ENCODE measurements at places on chromosomes 3 and 15. TPM values are rescaled to one million over a fixed set of nuclear protein-coding genes. Genes with fewer than 3 reads are reported as not detected.

TMEM89 gene
- total RNA-seq, result not detected

CISH gene
- total RNA-seq, result 8.4 TPM

RUVBL1 gene
- 133 TPM for total RNA-seq

MAP3K13 gene
- 23.5 TPM for total RNA-seq

SCN11A gene
- 0.02 TPM for total RNA-seq

FAH gene
- total RNA-seq, result 19.0 TPM

ZNF710 gene
- total RNA-seq, result 6.3 TPM

RPL39L gene
- 10.3 TPM for total RNA-seq

DLEC1 gene
- not detected for total RNA-seq

ZPLD1 gene
- 0.15 TPM for total RNA-seq

DUOX1 gene
- total RNA-seq, result not detected

SLC27A2 gene
- not detected for total RNA-seq

TEX55 gene
- 0.10 TPM for total RNA-seq

ARNT2 gene
- total RNA-seq, result 2.2 TPM

RPP25 gene
- total RNA-seq, result 0.02 TPM

BLM gene
- 65.9 TPM for total RNA-seq

GRK7 gene
- 0.20 TPM for total RNA-seq

ADAMTSL3 gene
- 0.22 TPM for total RNA-seq

CCR2 gene
- total RNA-seq, result not detected

CORO2B gene
- total RNA-seq, result not detected

FRMD5 gene
- 0.46 TPM for total RNA-seq

TMPRSS7 gene
- total RNA-seq, result not detected

SHQ1 gene
- 14.1 TPM for total RNA-seq

PDZRN3 gene
- total RNA-seq, result 27.3 TPM

WNT7A gene
- not detected for total RNA-seq

PP2D1 gene
- not detected for total RNA-seq

GAP43 gene
- not detected for total RNA-seq

CYP1A2 gene
- total RNA-seq, result not detected

MINAR1 gene
- 0.79 TPM for total RNA-seq

FILIP1L gene
- total RNA-seq, result 3.7 TPM

PSTPIP1 gene
- total RNA-seq, result 11.7 TPM

C3orf85 gene
- not detected for total RNA-seq

TIMP4 gene
- not detected for total RNA-seq

SNTN gene
- not detected for total RNA-seq

CCR8 gene
- not detected for total RNA-seq

SLCO2A1 gene
- total RNA-seq, result not detected

LPP gene
- total RNA-seq, result 0.04 TPM

SERF2 gene
- total RNA-seq, result 504 TPM

SUMF1 gene
- total RNA-seq, result 12.2 TPM

NLGN1 gene
- total RNA-seq, result 15.6 TPM

CFAP161 gene
- total RNA-seq, result not detected

SCN5A gene
- 13.1 TPM for total RNA-seq
